Activated CD4-positive, alpha-beta T cell treated with anti-CD3 and anti-CD28 coated beads for 24 hours (primary cell): ENCODE measurements at places on chromosomes 1 and 21.
A peak's percentile ranks its signal among the peaks of the same experiment; 100 is the strongest.

DNA sequence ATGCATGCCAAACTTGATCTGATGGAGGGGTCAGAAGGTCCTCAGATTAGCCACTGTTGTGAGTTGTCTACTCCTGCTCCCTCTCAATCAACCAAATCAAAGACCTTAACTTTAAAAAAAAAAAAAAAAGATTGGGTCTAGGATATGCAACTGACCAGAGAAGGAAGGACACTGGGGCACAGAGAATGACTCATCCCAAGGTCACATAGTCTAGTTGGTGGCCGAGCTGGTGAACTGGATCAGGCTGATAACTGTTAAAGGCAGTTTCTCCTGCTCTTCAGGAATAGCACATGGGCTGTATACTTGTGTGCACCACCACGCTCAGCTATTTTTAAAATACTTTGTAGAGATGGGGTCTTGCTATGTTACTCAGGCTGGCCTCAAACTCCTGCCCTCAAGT, 14.8 kb upstream of the S100A7 start:
- DNase-seq = no peak

DNA sequence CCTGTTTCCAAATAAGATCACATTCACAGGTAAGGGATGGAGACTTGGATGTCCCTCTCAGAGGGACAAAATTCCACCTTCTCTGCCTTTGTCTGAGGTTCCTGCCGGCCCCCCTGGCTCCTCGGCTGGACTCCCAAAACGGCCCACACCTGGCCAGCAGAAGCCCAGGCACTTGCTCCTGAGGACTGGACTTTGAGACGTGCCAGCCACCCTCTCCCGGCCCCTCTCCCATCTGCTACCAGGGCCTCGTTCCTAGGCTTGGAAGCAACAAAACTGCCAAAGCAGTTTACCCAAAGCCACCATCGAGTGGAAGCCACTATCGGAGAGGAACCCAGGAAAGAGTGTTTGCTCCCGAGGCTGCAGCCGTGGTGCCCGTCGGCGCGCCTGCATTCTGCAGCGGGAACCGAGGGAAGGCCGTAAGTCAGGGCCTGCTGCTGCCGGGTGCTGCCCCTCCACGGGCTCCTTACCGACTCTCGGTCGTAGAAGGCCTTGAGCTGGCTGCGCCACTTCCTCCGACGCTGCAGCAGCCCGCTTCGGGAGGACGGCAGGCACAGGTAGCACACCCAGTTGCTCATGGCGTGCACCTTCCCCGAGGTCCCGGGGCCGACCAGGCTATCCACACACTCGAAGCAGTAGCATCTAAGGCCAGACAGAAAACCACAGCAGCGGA, 3.5 kb downstream of the DNMT3L start:
- DNase-seq = no peak

DNA sequence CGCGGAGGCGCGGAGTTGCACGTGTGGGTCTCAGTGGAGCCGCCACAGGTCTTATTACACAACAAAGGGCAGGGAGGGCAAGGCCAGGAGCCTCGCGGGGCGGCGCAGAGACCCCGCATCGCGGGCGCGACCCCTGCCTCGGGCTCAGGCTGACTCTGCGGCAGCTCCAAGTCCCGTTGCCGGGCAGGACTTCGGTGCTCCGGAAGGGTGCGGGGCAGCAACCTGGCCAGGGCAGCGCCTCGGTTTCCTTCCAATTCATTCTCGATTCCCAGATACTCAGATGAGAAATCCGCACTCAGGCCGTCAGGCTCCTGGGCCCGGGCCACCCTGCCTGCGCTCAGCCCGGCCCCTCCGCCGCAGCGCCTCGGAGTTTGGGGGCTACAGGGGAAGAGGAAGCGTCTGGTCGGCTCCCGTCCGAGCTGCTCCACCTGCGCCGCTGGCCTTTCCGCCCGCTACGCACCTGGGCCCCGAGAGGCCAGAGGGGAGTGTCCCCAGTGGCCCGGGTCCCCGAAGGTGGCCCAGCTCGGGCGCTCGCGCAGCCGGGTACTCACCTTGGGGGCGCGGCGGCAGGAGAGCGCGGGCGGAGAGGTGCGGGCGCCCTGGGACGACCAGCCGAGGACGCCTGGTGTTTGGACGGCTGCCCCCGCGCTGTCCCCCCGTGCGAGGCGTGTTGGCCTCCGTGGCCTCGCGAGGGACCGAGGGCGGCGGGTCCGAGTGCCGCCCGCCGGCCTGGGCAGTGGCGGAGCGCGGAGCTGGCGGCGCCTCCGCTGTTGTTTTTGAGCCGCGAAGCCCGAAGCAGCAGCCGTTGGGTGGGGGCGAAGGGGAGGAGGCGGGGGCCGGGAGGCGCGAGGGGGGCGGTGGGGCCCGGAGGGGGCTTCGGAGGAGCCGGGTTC, 1.1 kb upstream of the PRDM16 start:
- no peak for DNase-seq

DNA sequence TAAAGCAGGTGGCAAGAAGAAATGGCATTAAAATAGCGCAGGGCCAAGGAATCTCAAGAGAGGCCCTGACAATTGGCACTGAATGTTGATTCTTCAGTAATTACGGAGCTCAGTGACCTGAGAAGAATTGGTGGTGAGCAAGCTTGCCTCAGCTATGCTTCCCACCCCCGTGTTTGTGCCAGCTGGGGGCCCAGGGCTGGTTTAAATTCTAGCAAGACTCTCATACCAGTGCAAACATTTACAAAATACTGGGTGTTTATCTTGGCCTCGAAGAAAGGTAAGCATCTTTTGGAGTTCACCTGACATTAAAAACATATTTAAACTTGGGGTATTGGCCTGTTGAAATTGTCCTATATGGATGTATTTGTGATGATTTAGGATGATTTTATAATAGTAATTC, 296.7 kb upstream of the USP25 start:
- no peak for DNase-seq

GRCh38 chr1:37478890-37479254, 4.5 kb downstream of the ZC3H12A start:
- no peak for DNase-seq

DNA sequence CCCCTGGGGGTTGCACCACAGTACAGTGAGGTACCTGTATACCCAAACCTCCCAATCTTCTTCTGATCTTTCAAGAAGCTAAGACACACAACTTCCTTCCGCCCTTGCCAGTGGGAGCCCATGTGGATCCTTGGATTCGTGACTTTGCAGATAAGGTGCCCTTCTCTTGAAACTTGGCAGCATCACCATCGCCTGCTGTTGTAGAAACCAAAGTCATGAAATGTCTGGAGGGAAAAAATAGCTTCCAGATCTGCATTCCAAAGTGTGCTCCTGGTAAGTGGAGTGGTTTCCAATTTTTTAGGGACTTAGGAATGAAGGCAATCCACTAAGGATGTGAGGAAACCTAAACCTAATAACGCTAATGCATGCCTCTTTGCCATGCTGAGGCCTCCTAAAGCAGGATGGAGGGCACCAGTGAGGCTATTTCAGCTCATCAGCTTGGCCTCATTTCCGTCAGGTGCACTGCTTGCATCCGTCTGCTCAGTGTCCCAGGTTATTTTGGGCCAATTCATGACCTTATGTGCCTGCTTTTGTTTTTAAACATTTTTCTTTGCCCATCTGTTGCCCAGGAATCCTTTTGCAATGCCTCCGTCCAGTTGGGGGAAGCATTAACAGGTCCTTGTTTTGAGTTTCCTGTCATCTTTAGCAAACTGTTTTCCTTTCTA, 8.2 kb upstream of the EFHD2 start:
- DNase-seq = no peak

- no peak for DNase-seq
These were observed 16.0 kb downstream of the MIXL1 start for GRCh38 chr1:226239421-226239820.

DNA sequence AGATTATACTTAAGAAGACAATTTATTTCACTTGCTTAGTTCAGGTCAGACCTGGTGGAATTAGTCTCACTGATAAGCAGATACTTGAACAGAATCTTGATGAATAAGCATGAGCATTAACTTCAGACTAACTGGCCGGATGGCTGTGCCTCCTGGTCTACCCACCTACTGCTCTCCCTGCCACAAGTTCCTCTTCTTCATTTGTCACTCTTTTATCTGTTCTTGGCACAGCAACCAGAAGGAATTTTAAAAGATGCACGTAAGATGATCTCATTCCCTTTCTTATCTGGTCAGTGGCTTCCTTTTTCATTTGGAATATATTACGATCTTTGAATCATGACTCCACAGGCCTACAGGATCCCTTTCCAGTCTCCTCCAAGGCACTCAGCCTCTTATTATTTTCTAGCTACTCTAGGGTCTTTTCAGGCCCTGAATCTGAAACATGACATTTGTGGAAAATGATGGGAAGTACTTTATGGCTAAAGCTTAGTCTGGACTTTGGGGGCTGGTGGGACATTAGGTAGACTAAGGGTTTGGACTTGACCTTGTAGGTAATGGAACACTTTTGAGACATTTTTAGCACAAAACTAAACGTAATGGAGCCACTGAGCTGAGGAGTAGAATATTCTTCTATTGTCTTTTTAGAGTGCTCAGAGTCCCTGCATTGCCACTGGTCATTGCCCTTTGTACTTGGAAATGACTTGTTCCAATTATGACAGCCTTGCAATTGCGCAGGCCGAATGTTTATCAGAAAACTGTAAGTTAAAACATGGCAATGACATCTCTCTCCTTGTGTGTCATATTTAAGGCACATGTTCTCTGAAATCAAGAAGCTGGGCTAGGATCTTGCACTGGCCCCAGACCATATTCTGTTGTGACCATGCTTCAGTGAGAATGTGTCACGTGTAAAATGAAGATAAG, 16.0 kb downstream of the ST6GALNAC3 start:
- DNase-seq = no peak

DNA sequence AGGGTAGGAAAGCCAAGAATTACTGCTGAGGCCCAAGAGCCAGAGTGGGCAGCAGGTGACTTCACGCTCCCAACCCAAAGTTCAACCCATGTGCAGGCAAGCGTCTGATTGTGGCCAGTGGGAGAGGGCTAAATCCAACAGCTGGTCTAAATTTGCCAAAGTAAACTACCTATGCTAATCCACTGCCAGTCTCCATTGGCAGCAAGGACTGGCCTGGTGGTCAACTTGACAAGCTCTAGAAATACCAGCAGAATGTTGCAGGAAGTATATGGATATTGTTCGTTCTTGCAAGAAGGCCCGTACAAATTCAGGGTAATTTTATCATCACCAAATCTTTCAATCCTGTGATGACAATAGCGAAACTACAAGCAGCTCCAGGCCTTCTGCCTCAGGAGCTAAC, 1.5 kb downstream of the TMEM63A start:
- DNase-seq = no peak

DNA sequence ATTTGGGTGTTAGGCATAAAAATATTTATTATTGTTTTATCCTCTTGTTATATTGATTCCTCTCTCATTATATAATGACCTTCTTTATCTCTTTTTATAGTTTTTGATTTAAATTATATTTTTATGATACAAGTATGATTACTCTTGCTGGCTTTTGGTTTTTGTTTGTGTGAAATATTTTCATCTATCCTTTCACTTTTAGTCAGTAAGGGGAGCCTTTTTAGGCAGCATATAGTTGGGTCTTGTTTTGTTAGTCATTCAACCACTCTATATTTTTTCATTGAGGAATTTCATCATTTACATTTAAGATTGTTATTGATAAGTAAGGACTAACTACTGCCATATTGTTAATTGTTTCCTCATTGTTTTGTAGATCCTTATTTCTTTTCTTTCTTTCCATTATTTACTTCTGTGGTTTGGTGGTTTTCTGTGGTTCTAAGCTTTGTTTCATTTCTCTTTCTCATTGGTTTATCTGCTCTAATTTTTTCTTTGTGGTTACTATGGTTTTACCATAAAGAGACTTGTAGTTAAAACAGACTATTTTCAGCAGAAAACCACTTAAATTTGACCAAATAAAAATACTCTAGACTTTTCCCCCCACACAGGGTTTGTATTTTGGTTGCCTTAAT, 593.1 kb downstream of the NUF2 start:
- DNase-seq = no peak

- no peak for DNase-seq
These were observed 86.9 kb downstream of the TTC3 start for GRCh38 chr21:37159949-37160348.

GRCh38 chr1:151047925-151048644, 534 bp downstream of the C1orf56 start:
- no peak for DNase-seq

GRCh38 chr1:74716822-74717221, 16.0 kb downstream of the CRYZ start:
- no peak for DNase-seq

DNA sequence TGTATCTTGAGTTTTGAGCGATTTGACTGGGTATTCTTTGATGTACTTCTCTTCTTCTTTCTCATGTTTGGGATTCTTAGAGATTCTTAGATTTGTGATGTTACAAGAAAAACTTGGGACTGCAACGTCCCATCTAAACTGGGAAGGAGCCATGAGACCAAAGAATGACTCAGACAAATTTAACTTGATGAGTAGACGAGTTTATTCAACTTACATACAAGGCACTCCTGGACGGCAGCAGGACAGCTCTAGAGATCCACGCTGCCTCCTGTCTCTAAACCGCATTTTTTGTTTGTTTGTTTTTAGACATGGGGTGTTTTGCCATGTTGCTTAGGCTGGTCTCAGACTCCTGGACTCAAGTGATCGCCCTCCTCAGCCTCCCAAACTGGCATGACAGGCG, 137.1 kb downstream of the PIK3R3 start:
- DNase-seq = no peak

GRCh38 chr1:183850852-183851251, 45.9 kb downstream of the RGL1 start:
- DNase-seq = no peak

DNA sequence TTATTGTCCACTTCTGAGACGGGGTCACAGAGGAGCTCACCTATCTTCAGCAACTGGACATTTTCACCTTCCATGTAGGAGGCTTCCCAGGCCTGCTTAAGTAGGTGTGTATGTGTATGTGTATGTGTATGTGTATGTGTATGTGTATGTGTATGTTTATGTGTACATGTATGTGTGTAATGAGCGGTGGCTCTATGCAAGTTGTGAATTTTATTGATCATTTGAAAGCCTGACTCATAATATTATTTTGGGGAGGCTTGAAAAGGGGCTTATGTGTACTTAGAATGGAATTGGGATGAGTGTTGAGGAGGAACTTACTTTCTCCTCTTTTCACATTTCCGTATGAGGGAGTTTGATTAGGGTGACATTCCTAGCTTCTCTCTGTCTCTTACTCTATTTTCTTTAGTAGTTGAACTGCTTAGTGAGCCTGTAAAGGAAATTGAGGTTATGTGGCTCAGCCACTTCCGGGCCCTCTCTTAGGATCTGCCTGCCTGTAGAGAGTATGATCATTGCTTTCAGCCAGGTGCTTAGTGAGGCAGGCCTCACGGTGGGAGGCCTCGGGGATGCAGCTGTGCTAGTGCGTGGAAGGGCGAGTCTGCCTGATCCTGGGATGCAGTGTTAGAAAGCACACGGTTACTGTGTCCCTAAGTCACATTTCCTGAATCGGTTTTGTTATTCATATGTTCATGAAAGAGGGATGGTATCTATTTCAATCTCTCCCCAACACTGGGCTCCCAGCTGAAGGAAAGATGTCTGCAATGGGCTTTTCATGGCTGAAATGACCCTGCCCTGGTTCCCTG, 61.0 kb downstream of the IER5 start:
- peak; percentile 44 for DNase-seq

GRCh38 chr21:35779690-35780570, 280.4 kb downstream of the SETD4 start:
- no peak for DNase-seq
